Activated CD4-positive, alpha-beta T cell treated with anti-CD3 and anti-CD28 coated beads, Interleukin-2, amount 50 U/mL, for 4 hours (primary cell): ENCODE measurements at places on chromosomes 4 and X.

GRCh38 chr4:110160618-110161017 is 37.8 kb downstream of the ELOVL6 start:
- DNase-seq = no peak

- no peak for DNase-seq
Measured at GRCh38 chr4:170666909-170667308, 577.2 kb upstream of the AADAT start.

GRCh38 chr4:20254511-20255250 is 3.0 kb downstream of the SLIT2 start:
- DNase-seq = no peak

GRCh38 chr4:4395849-4396627 is 9.1 kb downstream of the NSG1 start:
- DNase-seq = no peak

- no peak for DNase-seq
Measured at GRCh38 chr4:168577624-168578023, 80.8 kb downstream of the PALLD start.

DNA sequence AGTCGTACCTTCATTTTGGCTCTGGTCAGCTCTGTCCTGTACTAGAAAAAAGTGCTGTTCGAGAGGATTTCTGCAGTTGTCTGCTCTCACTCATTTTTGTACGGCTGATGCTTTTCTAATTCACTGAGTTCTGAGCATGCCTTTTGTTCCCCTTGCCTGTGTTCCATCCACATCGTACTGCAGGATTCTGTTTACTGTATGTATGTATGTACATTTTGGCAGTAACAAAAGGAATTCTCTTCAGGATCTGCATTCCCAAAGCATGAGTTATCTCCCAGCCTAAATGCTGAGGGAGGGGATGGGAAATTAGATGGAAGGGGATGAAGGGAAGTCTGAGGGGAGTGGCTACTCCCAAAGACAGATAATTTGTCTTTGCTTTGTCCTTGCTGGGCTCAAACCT is 87.6 kb downstream of the GBA3 start:
- DNase-seq = no peak

DNA sequence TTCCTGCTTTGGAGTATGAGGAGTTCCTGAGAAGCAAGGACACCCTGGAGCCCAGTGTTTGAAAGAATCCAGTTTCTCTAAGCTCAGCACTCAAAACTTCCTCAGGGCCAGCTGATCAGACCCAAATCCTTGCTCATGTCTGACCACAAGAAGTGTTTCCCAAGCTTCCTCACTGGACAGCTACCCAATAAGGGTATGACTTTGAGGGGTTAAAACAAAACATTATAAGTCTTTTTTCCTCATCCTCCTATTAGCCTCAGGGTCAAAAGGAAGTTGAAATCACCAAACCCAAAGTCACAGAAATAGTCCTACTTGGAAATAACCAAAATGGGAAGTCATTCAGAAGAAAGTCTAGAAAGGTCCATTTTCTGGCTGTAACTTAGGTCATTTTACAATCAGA is 13.7 kb downstream of the ZBTB33 start:
- no peak for DNase-seq

DNA sequence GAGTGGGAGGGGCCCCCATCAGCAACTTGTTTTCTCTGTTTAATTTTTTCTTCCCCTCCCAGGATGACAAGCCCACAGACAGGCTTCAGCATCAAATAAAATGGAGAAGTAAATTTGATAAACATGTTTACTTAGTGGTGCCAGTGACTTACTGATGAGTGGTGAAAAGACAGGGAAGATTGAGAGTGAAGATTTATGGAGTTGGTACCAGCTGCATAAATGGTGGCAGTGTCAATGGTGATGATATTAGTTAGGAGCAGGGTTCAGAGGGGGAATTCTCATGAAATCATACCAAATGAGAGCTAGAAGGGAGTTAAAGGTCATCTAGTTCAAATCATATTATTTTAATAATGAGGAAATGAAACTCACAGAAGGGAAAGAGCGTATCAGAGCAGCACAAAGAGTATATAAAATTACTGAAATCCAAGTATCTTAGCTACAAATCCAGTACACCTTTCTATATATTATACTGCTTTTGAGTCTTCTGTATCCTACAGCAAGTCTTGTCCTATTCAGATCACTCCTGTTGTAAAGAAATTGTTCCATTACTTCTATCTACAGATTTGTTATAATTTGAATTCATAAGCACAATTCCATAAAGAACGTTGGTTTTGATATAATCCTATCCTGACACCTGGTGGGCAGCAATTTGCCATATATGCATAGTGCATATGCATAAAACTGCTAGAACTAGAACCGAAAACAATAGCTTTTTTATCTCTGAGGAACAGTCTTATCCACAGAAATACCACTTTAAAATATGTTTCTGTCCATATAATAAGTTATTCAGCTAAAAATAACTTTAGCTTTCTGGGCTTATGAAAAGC is 5.0 kb downstream of the P2RY10 start:
- no peak for DNase-seq

GRCh38 chrX:37785569-37785968 is 5.7 kb downstream of the CYBB start:
- DNase-seq = no peak

DNA sequence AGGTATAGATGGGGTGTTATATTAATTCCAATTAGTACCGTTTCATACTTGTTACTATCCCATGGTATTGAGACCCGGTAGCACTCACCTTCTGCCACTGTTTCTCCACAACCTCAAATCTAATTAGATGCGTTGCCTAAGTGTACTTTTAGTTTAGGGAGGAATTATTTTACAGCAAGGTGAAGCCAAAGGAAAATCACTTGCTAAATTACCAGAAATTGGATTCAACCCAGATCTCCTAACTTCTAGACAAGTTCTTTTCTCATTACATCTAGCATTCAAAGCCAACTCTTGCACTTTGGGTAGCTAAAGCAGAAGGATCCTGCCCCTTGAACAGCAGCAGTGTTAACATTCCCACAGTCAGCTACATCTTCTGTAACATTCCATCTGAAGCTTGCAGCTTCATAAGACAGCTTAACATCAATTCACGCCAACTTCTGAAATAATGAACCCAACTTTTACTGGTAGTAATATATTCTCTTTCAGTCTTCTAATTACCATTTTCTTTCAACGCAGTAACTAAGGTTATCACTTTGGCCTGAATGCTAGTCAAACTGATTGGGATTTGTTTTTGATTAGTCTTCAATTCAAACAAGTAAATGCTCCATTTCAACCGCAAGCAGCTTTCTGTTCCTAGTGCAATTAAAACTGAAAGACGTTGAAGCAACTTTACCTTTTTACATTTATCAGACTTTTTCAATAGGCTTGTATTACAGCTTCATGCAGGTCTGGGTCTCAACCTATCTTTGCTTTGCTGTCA is 934 bp upstream of the SEC31A start:
- DNase-seq = no peak

GRCh38 chrX:50874876-50875275 is 35.7 kb upstream of the BMP15 start:
- no peak for DNase-seq

- DNase-seq = no peak
Measured at GRCh38 chr4:159446266-159446976, 343.5 kb downstream of the RAPGEF2 start.

GRCh38 chr4:142777045-142777743 is 68.9 kb downstream of the INPP4B start:
- no peak for DNase-seq

GRCh38 chr4:108168160-108168670 is 517 bp downstream of the LEF1 start:
- peak; percentile 20 for DNase-seq
